ENCODE measurements at places on chromosomes 3 and 15.

- no peak for DNase-seq
Observed at GRCh38 chr3:73197187-73197586, 135.7 kb downstream of the EBLN2 start.

DNA sequence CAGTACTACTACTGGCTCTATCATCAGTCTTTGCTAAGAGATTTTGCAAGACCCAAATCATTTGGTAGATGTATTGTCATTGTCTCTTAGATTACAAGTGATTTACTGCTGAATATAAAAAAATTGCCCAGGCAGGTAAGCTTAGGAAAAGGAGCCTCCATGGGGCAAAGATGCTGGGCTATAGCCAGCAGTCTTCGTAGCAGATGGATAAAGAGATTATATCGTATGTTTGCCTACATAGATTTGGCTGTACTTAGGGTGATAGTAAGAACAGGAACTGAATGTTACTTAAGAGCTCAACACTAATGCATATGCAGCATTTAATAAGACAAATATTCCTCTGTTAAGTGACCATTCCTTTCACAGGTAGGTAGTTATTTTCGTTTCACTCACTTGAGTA, 48.9 kb downstream of the PTPRG start:
- no peak for DNase-seq

DNA sequence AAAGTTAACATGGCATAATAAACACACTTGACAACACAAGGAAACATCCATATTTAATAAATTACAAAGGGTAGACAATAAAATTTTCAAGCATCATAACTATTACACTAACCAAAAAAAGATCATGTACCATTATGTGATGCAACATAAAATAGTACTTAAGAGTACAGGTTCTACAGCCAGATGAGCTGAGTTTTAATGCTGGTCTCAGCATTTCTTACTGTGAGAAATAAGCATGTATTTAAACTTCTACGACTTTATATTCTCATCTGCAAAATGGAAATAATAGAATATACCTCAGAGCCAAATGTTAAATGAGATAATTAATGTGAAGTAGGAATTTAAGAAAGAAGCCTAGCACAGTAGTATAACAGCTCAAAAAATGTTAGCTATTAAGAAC, 33.7 kb upstream of the SLC12A8 start:
- DNase-seq: no peak

DNA sequence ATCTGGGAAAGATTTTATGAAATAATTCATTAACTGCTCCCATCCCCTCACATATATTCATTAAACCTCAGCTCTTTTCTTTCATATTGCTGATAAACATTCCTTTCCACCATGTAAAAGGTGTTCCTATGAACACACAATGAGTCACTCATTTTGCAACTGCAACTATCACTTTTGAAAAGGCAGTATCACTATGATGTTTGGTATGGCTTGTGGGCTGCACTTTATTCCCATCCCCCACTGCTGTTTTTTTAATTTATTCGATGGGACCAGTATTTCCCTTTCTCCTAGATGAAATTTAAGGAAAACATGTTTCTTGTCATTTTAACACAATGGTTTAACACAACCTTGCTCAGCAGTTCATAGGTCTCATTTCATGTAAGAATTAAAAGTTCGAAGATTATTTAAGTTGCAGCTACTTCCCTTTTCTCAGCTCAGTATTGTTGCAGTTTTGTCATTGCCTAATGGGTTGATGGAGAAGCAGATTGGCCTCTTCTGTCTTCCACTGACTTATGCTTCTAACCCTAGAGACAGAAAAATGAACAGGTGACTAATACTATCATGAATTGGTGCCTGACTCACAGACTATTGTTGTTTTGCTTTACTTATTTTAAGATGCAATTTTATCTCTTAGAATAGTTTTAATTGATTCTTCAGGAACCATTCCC, 280.3 kb downstream of the ZPLD1 start:
- no peak for DNase-seq

DNA sequence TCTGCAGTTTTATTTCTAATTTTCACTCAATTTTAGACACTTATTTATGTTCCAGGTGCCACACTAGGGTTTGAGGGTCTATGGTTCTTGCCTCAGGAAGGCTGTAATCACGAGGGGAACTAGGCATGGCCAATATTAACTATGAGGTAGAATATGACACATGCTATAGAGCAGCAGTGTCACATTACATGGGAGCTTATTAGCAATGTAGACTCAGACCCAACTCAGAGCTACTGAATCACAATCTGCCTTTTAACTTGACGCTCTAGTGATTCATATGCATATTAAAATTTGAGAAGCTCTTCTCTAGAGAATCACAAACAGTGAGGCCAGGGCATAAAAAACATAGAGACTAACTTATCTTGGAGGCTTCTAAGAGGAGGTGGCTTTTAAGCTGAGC, 32.8 kb upstream of the MRPL3 start:
- no peak for DNase-seq

GRCh38 chr3:73056845-73057150, 4.7 kb upstream of the EBLN2 start:
- no peak for DNase-seq

DNA sequence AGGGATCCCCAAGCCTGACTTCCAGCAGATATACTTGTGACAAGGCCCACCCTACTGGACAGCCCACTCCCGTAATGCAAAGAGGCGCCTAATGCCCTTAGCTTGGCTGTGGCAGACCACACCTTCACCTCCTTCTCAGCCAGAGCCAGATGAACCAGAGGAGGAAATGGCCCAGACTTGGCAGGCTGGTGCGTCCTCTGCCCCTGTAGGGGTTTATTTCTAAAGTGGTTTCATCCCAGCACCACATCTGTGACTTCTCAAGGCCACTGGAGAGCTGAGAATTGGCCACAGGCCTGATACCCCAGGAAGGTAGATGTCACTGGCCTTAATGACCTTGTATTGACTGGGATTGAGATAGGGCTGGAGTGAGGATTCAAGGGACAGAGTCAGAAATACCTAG, 29.5 kb downstream of the BOC start:
- no peak for DNase-seq

DNA sequence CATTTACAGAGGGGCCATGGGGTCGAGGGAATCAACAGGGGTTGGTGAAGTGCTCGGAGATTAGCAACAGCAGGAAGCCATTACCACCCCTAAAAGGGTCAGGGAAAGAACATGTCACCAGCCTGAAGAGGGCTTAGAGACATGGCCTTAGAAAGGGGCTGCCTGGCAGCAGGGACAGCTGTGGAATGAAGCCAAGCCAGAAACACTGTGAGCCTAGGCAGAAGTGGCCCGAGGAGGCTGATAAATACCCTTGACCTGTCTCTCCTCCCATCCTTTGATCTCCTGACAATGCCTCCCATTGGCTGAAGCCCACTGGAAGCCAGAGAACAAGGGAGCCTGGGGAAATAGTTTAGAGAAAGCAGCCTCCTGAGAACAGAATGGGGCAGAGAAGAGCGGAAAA, 31.4 kb downstream of the GPD1L start:
- DNase-seq: no peak

- DNase-seq: no peak
Observed at GRCh38 chr3:154334973-154335420, 10.7 kb upstream of the DHX36 start.

- no peak for DNase-seq
Observed at GRCh38 chr3:151316267-151316991, at the start of gene GPR87. Gene GPR87 (minus strand): TSS chr3:151316820. CDS start chr3:151300100, 16,720 bp downstream.

GRCh38 chr15:33313491-33313890, 2.7 kb downstream of the RYR3 start:
- DNase-seq: no peak

DNA sequence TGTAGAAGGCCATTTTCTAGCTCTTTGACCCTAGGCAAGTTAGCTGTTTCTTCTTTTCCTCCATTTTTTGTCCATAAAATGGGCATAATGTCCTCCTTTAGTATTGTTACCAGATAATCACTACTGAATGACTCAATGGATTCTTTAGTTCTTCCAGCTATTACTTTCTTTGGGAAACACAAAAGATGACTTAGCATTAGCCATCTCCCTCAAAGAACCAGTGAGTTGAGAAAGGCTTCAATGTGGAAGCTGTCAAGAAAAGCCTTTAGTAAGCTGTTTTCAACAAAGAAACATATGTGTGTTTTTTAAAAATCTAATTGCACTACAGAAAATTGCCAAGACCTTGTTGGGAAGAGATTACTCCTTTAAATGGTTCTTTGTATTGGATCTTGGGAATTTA, 135.7 kb downstream of the SLC9A9 start:
- no peak for DNase-seq

GRCh38 chr3:50644561-50644960, 27.6 kb downstream of the MAPKAPK3 start:
- no peak for DNase-seq

GRCh38 chr3:17045705-17046104, 160.9 kb downstream of the PLCL2 start:
- DNase-seq: no peak

DNA sequence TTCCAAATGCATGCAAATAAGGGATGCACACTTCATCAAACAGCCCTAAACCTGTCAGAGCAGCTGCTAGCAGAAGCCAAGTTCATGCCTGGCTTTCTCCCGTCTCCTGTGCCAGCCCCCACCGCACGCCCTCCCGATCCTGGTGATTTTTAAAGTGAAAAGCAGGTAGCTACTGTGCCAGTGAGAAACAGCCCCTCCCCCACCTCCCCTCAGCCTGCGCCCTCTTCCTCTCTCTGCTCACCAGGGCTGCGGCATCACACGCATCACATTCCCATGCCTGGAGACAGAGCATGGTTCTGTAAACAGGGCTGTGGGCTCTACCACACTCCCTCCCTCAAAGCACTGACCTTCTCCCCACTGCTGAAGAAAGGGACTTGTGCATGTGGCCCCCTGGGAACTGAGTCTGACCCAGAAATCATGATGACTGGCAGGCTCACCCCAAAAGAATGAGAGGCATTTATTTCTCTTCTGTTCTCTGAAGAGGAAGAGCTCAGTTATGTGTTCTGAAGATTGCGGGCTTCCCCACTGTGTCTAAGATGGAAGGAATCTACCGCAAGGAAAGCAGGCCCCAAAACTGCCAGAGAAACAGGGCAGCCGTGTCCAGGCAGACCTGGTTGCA, 14.5 kb upstream of the SLC6A1 start:
- no peak for DNase-seq

GRCh38 chr3:179196098-179196497, 47.9 kb downstream of the PIK3CA start:
- no peak for DNase-seq

- no peak for DNase-seq
Observed at GRCh38 chr15:42503825-42504224, 8.4 kb downstream of the SNAP23 start.

DNA sequence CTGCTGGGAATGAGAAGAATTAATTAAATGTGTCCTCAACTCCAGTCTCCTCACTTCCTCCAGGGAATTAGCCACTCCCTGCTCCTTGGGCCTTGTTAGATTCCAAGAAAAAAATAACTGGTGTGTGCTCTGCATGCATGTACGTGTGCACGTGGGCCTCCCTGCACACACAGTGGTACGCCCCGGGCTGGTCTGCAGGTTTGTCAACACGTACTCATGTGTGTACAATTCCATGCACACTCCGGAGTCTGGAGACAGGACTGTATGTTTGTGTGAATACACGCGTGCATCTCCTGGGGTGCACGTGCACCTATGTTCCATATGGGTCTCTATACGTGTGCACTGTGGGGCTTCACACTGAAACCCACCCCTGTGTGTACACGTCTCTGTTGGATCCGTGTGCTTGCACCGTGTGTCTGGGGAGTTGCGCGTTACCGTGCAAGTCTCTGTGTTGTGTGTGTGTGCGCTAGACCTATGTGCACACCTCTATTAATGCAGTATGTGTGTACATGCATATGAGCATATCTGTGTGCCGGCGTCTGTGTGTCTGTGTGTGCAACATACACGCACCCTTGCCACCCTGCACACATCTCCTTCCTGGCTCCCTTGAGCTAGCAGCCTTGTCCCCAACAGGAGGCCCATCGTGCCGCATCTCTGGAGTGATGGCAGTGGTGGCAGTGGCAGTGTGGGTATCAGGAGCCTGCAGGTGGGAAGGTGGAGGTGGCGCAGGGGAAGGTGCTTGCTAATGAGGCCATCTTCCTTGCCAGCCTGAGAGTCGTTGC, 210.1 kb downstream of the TBC1D2B start:
- no peak for DNase-seq

DNA sequence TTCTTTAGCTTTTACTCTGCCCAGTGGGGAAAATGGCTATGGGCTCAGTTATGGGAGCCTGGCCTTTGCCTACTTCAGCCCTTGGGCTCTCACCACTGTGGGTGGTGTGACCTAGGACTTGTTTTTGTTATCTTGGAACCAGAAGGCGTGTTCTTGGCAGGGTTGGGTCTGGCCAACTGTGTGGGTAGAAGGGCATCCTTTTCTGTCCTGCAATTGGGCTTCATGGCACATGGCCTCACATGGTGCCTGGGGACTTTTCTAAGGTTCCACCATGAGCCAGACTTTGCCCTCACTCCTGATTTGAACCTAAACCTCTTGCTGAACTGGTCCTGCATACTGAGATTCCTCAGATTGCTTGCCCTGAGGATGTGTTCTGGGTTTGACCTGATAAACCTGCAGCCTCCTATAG, 1.7 kb downstream of the GLYCTK start:
- no peak for DNase-seq

GRCh38 chr3:69251078-69251805, 128.8 kb upstream of the LMOD3 start:
- DNase-seq: no peak

DNA sequence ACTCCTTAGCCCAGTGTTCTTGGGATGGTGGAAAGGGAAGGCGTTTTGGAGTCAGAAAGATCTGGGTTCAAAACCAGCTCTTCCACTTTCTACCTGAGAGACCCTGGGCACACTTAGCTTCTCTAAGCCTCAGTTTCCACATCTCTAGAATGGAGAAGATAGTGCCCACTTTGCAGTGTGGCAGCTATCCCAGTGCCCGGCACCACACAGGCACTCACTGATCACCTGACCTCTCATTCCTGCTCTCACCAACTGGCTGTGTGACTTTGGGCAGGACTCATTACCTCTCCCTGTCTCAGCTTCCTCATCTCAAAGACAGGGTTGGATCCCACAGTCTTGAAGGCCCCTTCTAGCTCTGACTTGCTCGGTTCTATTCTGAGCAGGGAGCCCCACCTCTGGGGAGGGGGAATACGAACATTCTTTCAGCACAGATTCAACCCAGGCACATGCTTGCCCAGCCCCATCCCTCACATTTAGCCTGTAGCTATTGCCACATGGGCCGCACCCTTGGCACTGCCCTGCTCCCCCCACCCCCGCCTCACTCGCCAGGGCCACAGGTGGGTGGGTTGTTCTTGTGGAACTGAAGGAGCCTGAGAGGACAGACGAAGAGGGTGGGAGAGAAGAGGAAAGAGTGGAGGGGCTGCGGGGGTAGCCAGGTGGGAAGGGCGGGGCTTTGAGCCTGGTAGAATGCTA, 39.2 kb downstream of the EPHB3 start:
- no peak for DNase-seq
